WERI-Rb-1 (cell line): ENCODE measurements at places on chromosomes 3 and 15.
A peak's percentile ranks its signal among the peaks of the same experiment; 100 is the strongest.

- DNase-seq, result no peak
These were observed 28.0 kb downstream of the KLHDC8B start for GRCh38 chr3:49199239-49199899.

- DNase-seq, result no peak
These were observed 45.8 kb upstream of the PPP4R2 start for GRCh38 chr3:72950801-72951200.

DNA sequence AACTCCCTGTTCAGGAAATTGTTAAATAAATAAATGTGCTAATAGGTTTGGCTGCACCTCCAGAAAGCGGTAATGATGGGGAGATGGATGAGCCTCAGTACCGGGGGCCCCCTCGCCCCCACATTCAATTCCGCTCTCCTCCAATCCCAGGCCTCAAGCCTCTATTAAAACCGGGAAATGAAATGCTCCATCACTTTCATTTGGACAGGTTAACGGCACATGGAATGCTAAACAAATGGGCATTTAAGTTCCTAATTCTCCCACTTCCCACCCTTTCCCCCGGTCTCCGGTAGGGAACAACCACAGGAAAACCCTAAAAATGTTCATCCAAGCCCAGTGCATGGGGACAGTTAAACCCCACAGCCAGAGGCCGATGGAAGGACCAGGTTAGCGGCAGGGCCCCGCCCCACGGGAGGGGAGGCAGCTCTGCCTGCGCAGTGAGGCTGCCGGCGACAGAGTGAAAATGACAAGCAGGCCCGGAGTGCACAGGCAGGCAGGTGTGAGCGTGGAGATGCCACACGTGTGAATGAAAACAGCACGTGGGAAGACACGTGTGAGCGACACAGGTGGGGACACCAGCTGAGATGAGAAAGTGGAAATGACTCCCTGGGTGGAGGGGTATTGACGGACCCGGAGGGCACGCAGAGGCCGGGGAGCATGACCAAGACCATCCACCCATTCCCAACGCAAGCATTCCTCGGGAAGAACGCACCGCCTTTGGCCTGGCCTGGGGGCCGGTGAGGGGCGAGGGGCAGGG lies 28.1 kb downstream of the RNU5B-1 start:
- no peak for DNase-seq

GRCh38 chr3:56894881-56895431 lies 93.2 kb upstream of the ARHGEF3 start:
- no peak for DNase-seq

GRCh38 chr3:45983770-45984169 lies 11.9 kb downstream of the FYCO1 start:
- DNase-seq, result no peak

- DNase-seq, result no peak
These were observed 1.0 kb downstream of the ACAN start for GRCh38 chr15:88804257-88804656.

DNA sequence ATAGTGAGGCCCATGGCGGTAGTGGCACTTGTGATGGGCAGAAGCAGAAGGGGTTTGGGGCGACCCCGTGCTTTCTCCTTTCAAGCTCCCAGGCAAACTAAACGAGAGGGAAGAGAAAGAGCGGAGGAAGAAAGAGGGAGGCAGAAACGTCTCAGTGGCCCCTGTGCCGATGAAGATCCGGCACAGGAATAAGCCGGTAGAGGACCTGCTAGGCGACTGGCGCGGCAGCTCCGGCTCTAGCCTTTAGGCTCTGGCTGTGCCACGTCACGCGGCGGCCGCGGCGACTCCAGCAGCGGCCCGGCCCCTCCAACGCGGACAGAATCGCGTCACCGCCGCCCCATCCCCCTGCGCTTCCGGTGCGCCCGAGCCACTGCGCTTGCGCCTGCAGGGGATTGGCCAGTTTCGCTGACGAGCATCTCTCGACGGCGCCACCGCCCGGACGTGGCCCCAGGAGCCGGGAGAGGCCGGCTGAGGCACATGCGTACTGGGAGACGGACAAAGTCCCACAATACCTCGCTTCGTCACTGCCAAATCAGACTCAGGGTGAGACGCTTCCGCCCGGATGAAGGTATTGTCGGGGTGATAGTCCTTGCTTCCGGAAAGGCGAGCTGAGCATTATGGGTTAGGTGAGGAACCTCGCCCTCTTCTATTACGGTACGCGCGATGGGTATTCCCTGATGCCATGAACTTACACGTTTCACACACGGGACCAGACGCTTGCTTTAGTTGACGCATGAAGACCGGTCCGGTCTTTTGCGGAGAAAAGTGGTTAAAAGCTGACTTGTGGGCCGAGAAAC lies at the start of gene ARF4:
Gene ARF4, minus strand, starts transcription at position 218 of the 797 bp plus-strand sequence. Its CDS starts 204 bp downstream, at position 14.
- peak; percentile 99 for DNase-seq

DNA sequence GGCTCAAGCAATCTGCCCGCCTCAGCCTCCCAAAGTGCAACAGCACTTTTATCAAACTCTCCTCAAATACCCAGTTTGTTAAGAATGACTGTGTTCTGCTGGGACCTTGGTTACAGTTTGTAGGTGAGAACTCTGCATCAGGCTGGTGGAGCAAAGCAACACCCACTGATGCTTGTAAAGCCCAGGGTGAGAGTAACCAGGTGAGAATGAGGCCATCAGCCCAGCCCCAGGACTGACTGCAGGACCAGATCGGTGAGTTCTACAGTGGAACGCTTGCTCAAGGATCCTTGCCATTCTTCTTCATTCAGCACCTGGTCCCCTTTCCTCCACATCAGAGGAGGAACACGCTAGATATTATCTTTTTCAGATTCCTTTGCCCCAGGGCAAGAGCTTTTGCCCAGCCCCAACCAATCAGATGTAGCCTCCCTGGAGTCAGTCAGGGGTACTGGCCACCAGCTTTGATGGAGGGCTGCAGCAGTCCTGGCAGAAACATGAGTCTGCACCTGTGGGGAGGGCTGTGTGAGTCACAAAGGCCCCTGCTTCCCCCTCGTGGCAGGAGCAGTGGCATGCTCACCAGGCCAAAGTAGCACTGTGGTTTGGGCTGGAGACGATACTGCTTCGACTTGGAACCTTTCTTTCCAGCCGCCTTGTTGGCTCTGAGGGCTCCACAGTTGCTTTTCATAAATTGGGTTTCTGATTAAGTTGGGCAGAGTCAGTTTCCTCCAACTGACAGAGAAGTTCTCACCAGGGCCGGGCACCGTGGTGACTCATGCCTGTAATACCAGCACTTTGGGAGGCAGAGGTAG lies 3.5 kb upstream of the SHISA5 start:
- peak; percentile 84 for DNase-seq

DNA sequence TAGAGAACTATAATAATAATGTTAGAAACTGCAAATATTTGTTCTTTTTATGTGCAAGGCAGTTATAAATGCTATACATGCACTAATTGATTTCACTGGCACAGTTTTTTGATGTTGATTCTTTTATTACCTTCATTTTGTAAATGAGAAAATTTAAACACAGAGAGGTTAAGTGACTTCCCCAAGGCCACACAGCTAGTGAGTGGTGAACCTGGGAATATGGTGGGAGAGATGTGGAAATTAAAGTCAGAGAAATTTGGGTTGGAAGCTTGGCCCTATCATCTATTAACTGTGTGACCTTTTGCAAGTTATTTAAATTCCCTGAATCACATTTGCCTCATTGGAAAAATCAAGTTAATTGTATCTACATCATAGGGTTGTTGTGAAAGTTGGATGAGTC lies 39.6 kb upstream of the AKAP13 start:
- no peak for DNase-seq

GRCh38 chr3:194739498-194740284 lies 54.0 kb downstream of the FAM43A start:
- no peak for DNase-seq

- no peak for DNase-seq
These were observed 53.1 kb upstream of the FAM3D start for GRCh38 chr3:58719684-58720083.

DNA sequence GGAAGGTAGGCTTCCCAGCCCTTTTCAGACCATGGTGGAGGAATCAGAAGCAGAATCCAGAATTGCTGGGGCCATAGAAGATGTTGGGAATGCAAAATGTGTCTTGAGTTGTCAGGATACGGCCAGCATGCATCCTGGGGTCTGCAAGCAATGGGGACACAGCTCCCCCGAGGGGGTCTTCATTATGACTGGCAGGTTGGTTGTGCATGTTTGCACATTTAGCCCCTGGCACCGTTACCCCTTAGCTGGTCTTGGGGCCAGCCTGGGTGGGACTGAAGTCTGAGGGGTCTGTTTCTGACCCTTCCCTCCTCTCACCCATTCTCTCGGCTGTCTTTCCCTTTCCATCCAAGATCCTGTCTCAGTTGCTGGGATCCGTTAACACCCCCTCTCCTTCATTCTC lies 50.7 kb downstream of the STARD5 start:
- no peak for DNase-seq

- no peak for DNase-seq
These were observed 44.9 kb upstream of the CCNL1 start for GRCh38 chr3:157204880-157205279.

GRCh38 chr3:180142041-180142440 lies 105.3 kb upstream of the PEX5L start:
- no peak for DNase-seq

DNA sequence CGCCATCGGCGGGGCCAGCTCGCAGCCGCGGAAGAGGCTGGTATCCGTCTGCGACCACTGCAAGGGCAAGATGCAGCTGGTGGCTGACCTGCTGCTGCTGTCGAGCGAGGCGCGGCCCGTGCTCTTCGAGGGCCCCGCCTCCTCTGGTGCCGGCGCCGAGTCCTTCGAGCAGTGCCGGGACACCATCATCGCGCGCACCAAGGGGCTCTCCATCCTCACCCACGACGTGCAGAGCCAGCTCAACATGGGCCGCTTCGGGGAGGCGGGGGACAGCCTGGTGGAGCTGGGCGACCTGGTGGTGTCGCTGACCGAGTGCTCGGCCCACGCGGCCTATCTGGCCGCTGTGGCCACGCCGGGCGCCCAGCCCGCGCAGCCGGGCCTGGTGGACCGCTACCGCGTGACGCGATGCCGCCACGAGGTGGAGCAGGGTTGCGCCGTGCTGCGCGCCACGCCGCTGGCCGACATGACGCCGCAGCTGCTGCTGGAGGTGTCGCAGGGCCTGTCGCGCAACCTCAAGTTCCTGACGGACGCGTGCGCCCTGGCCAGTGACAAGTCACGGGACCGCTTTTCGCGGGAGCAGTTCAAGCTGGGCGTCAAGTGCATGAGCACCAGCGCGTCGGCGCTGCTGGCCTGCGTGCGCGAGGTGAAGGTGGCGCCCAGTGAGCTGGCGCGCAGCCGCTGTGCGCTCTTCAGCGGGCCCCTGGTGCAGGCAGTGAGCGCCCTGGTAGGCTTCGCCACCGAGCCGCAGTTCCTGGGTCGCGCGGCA lies 1.8 kb downstream of the TLNRD1 start:
- no peak for DNase-seq

- no peak for DNase-seq
These were observed 3.9 kb upstream of the MECOM start for GRCh38 chr3:169667166-169668071.

- no peak for DNase-seq
These were observed 11.6 kb upstream of the DLL4 start for GRCh38 chr15:40917585-40917984.

DNA sequence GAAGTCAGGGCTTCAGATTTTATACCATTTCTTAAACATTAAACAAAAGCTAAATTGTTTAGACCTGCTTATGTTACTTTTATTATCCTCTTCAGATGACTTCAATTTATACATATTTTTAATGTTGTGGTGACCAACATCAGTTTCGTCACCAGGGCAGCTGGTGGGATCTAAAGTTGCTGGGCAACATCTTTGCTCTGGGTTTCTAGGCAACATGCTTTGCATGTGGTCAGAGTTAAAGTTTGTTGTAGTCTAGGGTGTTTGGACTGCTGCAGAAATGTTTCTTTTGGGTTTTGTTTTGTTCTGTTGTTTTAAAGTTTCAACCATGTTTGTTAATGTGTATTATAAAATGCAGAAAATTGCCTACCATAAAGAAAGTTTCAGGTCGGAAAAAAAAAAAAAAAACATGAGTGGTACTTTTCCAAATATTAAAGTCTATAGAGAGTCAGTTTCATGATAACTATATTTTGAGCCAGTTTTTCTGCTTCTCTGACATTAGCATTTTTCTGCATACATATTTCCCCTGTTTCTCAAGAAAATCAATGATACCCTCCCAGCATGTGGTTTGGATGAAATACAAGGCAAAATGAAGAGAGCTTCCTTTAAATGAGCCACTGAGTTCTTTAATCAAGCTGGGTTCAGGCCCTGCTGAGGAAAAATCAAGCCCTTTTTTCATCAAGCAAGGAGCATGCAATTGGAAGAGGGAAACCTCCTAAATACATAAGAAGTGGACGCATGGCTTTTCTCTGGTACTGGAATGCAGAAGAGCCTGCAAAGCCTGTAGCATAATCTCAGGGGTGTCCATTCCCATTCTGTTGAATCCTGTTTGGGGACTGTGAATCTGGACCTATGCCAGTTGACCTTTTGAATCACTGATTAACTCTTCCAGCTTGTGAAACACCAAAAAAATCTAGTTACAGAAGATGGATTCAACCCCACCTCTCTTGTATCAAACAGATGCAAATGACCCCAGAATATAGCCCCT lies 35.0 kb upstream of the VGLL3 start:
- DNase-seq, result no peak

- DNase-seq, result no peak
These were observed 108.5 kb upstream of the EPHA6 start for GRCh38 chr3:96705895-96706294.
